Stimulated activated CD4-positive, alpha-beta T cell treated with anti-CD3 and anti-CD28 coated beads, Interleukin-12 subunit alpha, Interleukin-12 subunit beta, amount 100 ng/mL, for 48 hours (primary cell): ENCODE measurements at places on chromosomes 11 and 22.

DNA sequence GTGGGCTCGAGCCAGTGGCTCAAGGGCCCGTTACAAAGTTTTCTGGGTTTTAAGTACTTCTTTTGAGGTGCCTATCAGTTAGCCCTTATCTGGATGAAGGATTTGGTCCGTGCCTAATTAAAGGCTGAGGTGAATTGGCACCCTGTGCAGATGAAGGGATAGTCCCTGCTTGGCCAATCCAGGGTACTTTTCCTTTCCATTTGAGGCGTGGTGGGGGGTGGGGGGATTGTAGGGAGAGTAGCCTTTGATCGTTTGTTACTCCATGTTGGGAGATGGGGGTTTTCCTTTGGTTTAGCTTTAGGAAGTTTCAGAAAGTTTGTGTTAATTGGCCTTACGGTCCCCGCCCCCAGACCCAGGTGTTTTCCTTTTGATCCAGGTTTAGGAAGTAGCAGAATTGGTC, 170.8 kb downstream of the DDX10 start:
- DNase-seq: no peak

DNA sequence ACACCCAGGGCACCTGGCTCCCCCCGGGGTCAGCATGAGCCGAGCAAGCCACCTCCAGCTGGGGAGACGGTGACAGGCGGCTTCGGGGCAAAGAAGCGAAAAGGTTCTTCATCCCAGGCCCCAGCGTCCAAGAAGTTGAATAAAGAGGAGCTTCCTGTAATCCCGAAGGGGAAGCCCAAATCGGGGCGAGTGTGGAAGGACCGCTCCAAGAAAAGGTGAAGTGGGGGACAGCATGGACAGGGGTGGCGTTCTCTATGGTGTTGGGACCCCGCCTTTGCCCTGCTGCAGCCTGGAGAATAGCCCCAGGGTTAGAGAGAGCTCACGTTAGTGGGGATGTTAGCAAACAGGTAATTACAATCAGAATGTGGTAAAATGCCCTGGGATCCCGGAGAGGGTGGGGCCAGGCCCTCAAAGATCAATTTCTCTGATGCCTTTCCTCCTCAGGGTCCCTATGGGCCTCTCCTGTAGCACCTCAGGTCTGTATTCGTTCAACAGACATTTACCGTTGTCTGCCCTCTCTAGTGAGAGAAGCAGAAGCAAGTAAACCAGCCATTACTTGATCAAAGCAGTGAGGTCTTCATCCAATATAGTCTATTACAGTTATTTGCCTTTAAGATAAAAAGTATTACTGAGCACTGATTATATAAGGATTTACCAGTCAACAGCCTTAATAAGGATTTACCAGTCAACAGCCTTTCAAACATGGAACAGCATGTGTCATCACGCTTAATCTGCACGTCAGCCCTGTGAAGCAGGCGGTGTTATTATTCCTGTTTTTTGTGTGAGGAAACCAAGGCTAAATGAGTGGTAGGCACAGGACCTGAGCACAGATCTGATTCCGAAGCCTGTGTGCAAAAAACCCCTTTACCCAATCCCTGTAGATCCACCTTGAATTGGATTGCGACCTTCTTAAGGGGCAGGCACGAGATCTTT, 1.0 kb downstream of the CCDC86 start:
- no peak for DNase-seq

DNA sequence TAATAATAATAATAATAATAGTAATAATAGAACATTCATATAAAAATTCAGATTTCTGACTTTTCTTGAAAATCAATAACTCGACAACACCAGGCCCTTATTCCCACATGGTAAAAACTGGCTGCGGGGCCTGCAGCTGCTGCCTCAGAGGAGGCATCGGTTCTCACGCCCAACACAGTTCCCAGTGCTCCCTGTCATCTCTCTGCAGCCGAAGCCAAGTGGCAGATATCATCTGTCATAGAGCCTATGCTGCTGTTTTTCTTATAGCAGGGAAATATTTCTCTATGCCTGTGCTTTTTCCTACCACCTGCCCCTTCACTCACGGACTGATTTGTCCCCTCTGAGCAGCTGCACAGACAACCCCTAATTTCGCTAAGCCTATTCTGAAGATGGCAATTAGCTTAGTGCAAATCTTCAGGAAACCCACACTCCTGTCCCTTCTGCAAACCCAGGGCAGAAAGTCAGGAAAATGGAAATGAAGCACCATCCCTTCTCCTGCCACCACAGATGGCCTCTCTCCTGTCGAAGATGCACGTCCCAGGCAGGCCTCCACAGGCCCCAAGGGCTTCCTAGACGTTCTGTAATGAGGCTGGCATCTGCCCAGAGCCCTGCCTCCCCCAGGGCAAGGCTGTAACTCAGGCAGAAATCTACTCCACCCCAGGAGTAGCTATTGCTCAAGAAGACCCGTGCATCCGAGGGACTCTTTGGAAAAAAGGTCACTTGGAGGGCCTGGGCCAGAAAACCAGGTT, 66.7 kb downstream of the SYN3 start:
- DNase-seq: no peak

- no peak for DNase-seq
Observed at GRCh38 chr11:58433638-58434203, 5.8 kb upstream of the OR5B2 start.

GRCh38 chr11:113401718-113402117, 14.1 kb downstream of the ANKK1 start:
- no peak for DNase-seq

DNA sequence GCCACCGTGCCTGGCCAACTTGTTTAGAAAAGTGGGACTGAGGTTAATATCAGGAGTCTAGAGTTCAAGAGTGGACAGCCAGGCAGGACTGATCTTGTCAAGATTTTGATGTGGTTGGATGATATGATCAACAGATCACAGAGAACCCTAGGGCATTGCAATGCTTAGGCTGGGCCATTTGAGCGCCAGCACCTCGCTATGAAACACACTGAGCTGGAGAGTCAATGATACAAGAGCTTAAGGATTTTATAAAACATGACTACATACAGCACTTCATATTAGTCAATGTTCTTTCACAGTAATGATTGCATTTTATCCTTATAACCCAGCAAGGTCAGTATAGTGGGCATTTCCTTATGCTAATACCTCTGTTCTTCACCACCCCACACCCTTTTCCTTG, 15.4 kb upstream of the PEX26 start:
- no peak for DNase-seq
